ENCODE measurements at places on chromosomes 4 and X.

GRCh38 chr4:112735474-112735951 lies 98.6 kb downstream of the LARP7 start:
- no peak for DNase-seq

DNA sequence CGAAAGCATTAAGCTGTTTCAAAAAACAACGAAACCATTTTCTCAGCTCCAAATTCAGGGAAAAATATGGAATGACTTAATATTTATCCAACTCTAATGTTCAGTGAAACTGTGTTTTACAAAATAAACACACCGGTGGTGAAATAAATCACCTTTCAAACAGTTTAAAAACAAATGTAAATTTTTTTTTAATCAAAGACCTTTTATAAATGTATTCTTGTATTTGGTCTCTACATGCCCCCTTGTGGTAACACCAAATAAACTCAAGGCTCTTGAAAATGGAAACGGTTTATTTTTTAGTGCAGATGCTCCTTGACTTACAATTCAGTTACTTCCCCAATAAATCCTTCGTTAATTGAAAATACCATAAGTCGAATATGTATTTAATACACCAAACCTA lies 45.8 kb upstream of the ITM2A start:
- no peak for DNase-seq

GRCh38 chr4:37317104-37317643 lies 72.6 kb downstream of the NWD2 start:
- no peak for DNase-seq

- no peak for DNase-seq
These were observed 62.9 kb downstream of the ELF4 start for GRCh38 chrX:130047416-130047815.

DNA sequence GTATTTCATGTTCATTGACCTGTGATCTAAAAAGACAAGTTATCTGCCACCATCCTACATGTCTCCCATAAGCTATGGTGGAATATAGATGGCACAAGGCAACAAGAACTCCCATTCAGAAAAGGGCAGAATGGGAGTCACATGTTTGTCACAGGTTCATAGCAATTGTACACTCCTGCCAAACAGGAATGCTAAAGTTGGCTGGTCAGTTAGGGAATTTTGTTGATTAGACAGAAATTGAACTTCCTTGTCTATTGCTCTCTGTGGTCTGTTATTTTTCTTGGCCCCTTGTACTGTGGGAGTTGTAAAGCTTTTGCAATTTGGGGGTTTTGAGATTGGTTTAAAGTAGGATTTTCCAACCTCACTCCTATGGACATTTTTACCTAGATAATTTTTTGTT lies 101.7 kb upstream of the SOD3 start:
- DNase-seq = no peak

- no peak for DNase-seq
These were observed 346.4 kb upstream of the FAM241A start for GRCh38 chr4:111798840-111799239.

All from EL (cell line).